ENCODE measurements at places on chromosomes 3 and 15.

GRCh38 chr3:187017511-187018230 is 87.3 kb downstream of the ST6GAL1 start:
- no peak for DNase-seq

- DNase-seq, result no peak
Measured at GRCh38 chr15:37973856-37974255, 39.4 kb downstream of the TMCO5A start.

GRCh38 chr3:170749765-170750477 is 120.1 kb downstream of the RPL22L1 start:
- DNase-seq, result no peak

DNA sequence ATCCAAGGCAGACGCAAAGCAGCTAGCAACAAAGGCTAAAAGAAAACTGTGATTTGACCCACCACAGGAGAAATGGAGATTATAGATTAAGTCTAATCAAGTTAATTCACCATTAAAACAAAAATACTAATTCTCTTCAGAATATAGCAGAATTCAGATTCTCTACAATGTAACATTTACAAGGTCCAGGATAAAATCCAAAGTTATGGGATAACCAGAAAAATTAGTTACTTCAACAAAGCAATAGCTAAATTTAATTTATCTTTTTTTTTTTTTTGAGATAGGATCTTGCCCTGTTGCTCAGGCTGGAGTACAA is 284.6 kb upstream of the MANF start:
- DNase-seq, result no peak

DNA sequence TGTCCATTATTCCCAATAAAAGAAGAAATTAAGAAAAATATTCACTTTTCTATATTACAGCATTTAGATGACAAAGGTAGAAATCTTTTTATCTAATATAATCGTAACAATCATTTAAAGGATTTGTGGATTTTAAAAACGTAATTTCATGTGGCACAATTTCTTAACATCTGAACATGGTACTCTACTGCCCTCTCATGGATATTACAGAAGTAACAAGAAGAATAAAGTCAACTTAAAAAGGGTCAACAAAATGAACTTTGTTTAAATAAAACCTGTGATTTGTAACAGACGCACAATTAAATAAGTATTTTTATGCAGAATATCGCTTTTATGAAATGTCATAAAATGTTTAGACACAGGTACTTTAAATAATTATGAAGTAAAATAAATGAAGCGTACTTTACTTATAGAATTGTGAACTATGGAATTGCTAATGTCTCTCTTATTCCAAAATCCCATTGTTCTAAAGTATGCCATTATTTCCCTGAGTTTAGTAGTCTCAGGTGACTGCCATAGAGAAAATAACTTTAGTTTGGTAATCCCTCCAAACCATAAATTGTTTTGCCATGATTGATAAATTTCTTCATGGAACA is 366.8 kb upstream of the ZNF385D start:
- no peak for DNase-seq

- DNase-seq, result no peak
Measured at GRCh38 chr3:143118630-143119008, 952 bp upstream of the CHST2 start.

- no peak for DNase-seq
Measured at GRCh38 chr15:64947211-64947610, 35.5 kb downstream of the ANKDD1A start.

DNA sequence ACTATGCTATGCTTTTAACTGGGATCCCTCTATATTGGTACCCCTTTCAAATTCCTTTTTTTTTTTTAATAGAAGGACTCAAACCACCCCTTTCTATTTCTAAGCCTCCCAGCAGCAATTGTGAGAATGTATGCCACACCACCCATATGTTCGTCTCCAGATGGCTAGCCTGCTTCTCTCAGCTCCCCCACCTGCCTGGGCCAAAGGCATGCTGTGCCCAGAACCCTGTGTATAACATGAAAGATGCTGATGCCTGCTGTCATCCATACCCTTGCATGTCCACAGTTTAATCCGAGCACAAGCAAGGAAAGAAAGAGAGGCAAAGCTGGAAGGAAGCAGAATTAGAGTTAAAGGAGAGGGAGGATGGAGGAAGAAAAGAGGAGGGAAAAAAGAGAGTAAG is 159.5 kb upstream of the CNTN6 start:
- DNase-seq, result no peak

GRCh38 chr3:23809840-23810342 is 4.1 kb downstream of the UBE2E1 start:
- no peak for DNase-seq

- no peak for DNase-seq
Measured at GRCh38 chr3:14453876-14454638, 51.7 kb downstream of the SLC6A6 start.

DNA sequence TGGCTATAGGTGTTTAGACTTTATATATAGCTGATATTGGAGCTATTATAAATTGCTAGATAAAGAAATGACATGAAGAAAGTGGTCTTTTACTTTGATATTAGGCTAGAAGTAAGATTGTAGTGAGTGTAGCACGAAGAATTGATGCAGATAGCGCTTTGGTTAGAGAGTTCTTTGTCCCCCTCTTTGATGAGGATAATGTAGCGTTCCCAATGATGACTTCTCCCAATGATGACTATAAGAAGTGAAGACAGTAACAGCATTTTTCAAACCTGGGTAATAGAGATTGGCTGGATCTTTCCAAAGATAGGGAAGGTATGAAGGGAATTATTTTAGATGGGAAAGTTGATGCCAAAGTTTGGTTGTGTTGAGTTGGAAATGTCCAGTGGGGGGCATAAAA is 4.3 kb downstream of the MINDY2 start:
- DNase-seq, result no peak

GRCh38 chr3:170584585-170585007 is 1.3 kb downstream of the SLC7A14 start:
- no peak for DNase-seq

DNA sequence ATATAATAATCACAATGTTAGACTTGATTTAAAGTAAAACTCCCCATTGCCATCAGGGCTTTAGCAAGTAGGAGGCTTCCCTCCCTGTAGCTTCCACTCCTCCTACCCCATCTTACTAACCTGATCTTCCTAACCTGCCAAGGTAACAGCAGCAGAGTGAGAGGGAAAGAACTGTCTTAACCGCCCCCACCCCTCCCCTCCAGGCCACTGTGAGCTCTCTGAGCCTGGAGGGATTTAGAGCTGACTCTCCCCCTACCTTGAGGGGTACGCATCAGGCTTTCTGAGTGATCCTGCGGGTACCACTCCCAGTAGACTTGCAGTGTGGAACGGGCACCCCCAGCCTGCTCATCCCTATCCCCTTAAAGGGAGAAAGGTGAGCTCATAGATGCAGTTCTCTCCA is 11.4 kb upstream of the PRSS50 start:
- no peak for DNase-seq

- peak; percentile 5 for DNase-seq
Measured at GRCh38 chr15:44775953-44776352, 39.6 kb downstream of the TRIM69 start.

GRCh38 chr3:63095-63765 is 133.3 kb upstream of the CHL1 start:
- no peak for DNase-seq

GRCh38 chr15:89330119-89330518 is 4.5 kb downstream of the POLG start:
- DNase-seq, result no peak

DNA sequence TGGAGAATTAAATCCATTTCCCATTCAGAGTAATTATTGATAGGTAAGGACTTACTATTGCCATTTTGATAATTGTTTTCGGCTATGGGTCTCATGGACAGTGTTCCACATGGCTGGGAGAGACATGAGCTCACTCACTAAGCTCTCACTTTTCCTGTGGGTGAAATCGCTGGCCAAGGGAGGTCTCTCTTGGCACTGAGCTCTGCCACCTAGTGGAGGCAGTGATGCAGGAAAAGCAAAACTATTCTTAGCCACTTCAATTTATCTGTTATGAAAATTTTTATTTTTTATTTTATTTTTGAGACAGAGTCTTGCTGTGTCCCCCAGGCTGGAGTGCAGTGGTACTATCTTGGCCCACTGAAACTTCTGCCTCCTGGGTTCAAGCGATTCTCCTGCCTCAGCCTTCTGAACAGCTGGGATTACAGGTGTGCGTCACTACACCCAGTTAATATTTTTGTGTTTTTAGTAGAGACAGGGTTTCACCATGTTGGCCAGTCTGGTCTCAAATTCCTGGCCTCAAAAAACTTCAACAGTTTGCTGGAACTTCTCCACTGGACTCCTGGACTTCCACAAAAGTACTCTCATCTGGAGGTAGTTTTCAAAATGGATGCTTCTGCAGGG is 4.7 kb upstream of the RNF13 start:
- peak; percentile 18 for DNase-seq

- no peak for DNase-seq
Measured at GRCh38 chr3:151445273-151446001, 15.4 kb downstream of the IGSF10 start.

- DNase-seq, result no peak
Measured at GRCh38 chr3:169815590-169816150, 3.0 kb upstream of the LRRC34 start.

GRCh38 chr3:48018841-48019240 is 2.6 kb upstream of the MAP4 start:
- no peak for DNase-seq

DNA sequence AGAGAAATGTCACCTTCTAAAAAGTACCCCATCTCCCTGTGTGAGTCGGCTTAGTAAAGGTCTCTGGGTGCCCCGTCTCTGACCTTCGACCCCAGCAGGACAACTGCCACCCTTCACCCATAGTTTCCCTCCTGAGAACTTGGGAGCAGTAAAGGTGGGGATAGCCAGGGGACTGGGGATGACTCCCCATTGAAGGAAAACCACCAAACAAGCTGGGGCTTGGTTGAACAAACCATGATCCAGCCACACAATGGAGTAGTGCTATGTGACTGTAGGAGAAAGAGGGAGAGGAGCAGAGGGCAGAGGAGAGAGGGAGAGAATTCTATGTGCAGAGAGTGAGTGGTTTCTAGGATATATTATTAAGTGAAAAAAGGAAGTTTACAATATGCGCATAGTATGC is 33.7 kb downstream of the IDH3A start:
- DNase-seq, result no peak

DNA sequence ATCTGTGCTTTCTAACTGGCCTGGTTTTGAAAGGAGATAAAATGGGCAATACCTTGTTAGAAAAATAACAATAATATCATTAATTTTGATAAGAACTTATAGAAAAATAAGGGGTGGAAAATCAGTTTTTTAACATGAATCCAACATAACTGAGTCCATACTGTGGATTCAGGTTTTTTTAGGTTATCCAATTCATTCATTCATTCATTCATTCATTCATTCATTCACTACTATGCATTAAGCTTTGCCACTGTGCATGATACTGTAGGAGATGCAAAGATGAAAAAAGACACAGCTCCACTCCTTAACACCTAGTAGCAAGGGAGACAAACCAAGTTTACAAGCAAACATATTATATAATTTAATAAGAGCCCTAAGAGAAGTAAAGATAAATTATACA is 97.0 kb upstream of the TNIK start:
- DNase-seq, result no peak

GRCh38 chr3:49412632-49413337 is 562 bp downstream of the TCTA start:
- no peak for DNase-seq

- DNase-seq, result peak; percentile 85
Measured at GRCh38 chr3:188279502-188280335, 125.8 kb downstream of the LPP start.

DNA sequence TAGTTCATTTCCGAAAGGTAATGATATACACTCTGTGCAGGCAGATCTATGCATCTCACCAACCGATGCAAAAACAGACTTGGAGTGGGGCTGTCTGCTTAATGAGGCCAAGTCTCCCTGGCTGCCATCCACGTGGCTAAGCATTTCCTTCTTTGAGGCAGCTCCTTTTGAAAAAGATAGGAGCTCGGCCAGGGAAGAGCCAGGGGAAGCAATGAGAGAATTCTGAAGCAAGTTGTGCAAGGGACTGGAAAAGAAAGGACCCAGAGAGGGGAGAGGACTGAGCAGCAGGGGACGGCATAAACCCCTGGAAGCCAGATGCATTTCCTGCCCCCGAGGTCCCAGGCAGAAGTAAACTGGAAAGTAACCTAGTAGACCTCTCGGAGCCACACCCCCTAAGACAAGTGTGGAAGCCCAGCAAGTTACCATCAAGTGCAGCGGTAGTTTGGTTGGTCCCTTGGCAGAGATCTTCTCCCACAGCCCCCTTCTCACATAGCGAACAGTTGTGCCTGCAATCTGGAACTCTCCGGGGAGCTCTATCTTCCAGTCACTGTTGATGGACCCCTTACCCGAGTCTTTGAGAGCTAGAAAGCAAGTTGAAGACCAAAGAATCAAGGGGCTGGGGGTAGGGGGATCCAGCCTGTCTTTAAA is 288.2 kb downstream of the ADAMTS17 start:
- no peak for DNase-seq

- DNase-seq, result no peak
Measured at GRCh38 chr3:13879946-13880810, at the start of gene WNT7A. WNT7A (minus strand) TSS chr3:13880071; CDS start chr3:13879816, 255 bp downstream.
